ENCODE measurements at places on chromosomes 5 and 9. TPM values are rescaled to one million over a fixed set of nuclear protein-coding genes. Genes with fewer than 3 reads are reported as not detected.

The BRINP1 gene
- total RNA-seq: 8.7 TPM

The SAXO1 gene
- total RNA-seq: 0.42 TPM

The AMBP gene
- 2.9 TPM for total RNA-seq

The DEPDC1B gene
- 31.7 TPM for total RNA-seq

The ZBTB6 gene
- total RNA-seq: 8.7 TPM
